Common myeloid progenitor, CD34-positive (primary cell): ENCODE measurements at places on chromosomes 11 and 22.

DNA sequence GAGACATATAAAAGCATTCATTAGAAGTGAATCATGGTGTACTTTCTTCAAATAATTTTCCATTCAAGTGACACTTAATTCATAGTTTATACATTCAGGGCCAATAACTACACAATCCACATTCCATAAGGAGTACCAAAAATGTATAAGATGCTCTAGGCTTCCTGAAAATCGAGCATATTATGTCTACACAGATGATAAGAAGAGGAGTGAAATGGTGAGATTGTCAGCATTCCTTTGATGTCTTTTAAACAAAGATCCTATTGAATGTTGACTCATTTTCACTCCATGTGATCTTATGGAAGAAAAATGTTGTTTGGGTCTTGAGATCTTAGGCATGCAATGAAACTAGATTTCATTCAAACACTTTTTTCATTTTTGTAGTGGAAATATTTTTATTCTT, 843.2 kb downstream of the KCNA4 start:
- DNase-seq = no peak

GRCh38 chr11:114298710-114299109, 2.5 kb downstream of the NNMT start:
- DNase-seq = no peak

DNA sequence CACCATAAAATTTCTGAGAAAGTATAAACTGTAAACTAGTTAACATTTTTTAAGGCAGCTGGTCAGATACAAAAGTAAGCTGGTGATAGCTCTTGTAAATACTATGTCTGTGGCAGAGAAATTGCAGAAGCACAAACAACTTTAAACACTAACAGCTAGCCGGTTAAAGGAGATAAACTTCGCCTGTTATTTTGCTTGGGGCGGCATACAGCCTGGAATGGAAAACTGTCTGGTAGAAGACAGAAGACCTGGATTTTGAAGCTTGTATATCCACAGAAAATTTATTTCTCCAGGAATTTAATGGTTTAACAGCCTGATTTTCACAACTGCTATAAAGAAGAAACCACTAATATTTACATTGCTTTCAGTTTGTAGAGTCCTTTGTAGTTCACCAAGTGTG, 65.3 kb upstream of the FIBIN start:
- DNase-seq = no peak

- DNase-seq = no peak
Measured at GRCh38 chr11:111010391-111011274, 234.9 kb upstream of the POU2AF2 start.

DNA sequence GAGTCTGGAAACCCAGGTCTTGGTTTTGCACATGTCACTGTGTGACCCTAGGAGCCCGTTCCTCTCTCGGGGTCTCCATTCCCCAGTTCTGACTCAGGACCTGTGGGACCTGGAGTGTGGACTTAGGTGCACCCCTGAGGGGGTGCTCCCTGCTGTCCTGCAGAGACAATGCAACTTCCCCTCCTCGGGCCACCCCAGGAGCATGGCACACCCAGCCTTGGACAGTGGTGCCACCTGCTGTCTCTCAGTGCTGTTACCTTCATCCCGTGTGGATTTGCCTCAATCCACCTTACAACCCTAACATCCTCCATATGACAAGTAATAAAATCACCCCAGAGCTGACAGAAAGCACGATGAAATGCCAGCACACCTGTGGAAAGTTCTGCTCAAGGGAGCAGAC, 27.5 kb upstream of the CRYBB3 start:
- DNase-seq = peak; percentile 31

GRCh38 chr11:12180257-12181205, 70.1 kb downstream of the MICAL2 start:
- DNase-seq = no peak

GRCh38 chr11:65398362-65398910, 12.0 kb downstream of the FRMD8 start:
- DNase-seq = no peak

GRCh38 chr11:95717314-95717713, 72.3 kb downstream of the FAM76B start:
- DNase-seq = no peak

GRCh38 chr11:67562963-67563704, 20.5 kb upstream of the GSTP1 start:
- no peak for DNase-seq

- DNase-seq = no peak
Measured at GRCh38 chr11:112878033-112878601, 83.1 kb upstream of the NCAM1 start.

- no peak for DNase-seq
Measured at GRCh38 chr11:27976262-27976661, 131.7 kb downstream of the KIF18A start.

DNA sequence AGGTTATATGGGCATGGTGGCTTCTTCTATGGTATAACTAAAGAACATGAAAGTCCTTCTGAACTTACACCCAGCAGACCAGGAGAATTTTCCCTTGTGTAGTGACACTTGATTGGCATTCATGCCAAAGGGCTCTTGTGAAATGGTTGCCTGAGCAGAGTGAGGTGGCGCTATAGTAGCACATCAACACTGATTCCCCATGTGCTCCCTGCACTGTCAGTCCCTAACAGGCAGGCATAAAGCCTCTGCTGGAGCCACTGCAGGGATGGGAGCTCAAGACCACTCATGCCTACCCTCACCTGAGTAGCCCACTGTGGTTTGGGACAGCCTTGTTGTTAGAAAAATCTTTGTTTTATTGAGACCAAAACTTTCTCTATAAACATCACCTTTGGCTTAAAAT, 92.6 kb upstream of the LIN7C start:
- no peak for DNase-seq
